ELF-1 (cell line): ENCODE measurements at places on chromosomes 7 and 10.
A peak's percentile ranks its signal among the peaks of the same experiment; 100 is the strongest.

- DNase-seq: no peak
These were observed 46.1 kb downstream of the TNPO3 start for GRCh38 chr7:129008645-129009414.

GRCh38 chr7:114413761-114414155 is 857 bp upstream of the FOXP2 start:
- DNase-seq: no peak

DNA sequence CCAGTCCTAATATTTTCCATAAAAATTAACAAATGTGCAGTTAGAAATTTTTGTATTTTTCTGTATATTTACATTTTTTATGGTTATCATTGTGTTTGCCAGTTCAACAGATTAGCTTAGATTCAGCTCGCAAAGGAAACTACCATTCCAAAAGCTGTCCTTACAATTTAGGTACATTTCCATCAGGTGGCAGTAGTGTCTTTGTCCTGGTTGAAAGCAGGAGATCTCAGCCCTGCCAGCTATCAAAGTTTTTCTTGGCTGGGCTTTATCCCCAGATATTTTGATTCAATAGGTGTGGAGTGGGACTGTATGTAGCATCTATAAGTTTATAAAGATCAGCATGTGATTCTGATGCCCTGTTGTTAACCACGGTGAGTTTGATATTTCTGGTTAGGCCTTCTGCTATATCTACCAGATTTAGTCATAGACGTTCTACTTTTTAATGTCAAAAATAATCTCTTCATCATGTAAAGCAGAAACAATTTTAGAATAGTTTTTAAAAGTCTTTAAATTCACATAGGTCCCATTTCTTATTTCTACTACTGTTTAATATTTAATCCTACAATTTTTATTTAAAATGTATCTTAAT is 15.5 kb upstream of the ICA1 start:
- DNase-seq: peak; percentile 54

DNA sequence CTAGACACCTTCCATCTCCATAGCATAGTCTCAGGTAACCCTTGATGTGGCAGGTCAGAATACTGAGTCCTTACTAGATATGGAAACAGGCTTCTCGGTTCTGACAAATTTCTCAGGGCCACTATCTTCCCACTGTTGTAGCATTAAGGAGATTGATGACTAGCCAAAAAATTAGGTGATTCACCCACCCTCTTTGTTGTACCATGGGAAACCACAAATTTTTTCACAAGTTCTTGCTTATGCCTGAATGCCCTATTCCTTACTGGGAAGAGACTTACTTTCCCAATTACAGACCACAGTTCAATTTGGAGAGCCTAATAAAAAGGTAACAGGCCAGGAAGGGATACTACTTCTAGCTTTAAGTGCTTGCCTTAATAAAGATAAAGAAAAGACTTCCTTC is 948.8 kb downstream of the GRM8 start:
- DNase-seq: no peak

DNA sequence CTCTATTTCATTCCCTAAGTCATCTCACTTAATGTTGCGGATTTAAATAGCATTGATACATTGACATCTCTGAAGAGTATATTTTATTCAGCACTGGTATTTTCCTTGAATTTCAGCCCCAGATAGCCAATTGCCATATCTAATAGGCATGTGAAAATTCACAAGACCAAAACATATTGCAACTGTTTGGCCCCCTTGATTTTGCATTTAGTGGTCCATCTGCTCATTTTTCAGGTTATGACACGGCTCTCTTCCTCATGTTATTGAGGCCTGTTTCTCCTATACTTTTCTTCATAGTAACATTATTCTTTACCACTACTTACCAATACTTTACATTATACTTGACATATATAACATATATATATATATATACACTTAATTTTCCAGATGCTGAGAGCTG is 43.7 kb downstream of the MKLN1 start:
- DNase-seq: no peak

- no peak for DNase-seq
These were observed 22.0 kb upstream of the ANLN start for GRCh38 chr7:36367561-36368077.

DNA sequence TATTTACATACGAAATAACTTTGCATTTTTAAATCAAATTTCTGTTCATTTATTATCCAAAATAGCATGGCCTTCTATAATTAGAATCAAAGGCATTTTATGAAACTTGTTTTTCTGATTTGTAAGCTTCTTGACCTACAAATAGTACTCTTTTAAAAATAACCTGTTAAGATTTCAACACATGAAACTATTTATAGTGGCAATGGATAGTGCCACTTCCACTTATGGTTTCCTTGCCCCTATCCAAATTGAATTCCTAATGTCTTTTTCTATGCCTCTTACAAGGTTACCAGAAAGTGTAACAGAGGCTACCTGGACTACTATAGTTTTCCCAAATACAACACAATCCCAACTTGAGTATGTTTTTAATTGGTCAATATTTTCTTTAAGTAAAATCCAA is 263.5 kb downstream of the SEMA3D start:
- DNase-seq: no peak

DNA sequence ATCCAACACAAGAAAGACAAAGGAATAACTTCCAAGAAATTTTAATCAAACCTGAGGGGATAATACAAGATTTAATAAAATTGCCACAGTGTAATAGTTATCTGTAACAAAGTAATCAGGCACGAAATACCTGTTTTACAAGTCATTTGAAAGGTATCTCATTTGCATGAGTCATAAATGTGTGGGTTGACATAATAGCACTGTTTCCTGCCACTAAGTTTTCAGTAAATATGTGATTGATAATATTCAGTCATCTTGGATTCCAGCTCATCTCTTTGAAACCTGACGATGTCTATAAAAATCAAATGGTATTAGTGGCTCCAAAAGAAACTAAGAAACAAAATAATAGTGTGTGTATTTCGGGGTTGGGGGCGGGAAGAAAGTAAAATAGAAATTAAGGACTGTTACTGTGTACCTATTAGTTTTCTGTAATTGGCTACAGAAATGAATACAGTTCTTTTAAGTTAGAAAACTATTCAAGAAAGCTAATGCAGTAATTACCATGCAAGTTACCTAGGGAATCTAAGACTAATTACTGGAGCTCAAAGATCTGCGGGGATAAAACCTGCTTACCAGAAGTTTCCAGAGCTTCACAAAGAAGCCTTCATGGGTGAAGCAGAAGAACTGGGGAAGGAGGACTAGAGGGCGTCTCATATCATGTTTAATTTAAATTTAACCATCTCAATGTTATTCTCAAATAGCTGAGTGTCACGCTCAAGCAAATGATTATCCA is 100.7 kb downstream of the ST8SIA6 start:
- DNase-seq: no peak

DNA sequence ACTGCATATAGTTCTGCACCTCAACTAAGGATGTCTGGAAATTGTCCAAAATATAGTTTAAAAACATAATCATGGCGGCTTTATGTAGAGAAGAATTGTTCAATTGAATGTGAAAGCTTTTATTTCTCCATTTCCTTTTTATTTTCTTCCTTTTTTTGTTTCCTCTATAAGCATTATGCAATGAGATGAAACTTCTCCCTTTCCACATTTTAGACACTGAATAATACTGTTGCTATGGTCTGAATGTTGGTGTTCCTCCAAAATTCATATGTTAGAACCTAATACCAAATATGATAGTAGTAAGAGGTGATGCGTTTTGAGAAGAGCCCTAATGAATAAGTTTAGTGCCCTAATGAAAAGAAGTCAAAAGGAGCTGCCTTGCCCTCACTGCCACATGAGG is 175.0 kb downstream of the RNLS start:
- DNase-seq: no peak

DNA sequence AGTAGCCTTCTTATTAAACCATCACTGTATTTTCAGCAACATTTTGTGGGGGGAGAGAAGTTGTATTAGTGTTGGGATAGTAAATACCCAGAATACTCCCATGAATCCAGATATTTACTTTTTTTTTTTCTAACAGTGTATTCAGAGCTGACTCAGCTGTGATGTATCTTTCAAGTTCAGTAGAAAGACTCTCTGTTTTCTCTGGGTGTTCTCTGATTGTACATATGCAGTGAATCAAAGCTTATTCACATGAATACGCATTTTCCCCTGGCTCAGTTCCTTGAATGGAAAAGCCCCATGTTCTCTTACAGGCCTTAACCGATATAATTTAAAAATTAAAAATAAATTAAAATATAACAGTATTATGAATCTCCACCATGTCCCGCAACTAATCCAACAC is 1.3 kb downstream of the TFPI2 start:
- DNase-seq: no peak

- no peak for DNase-seq
These were observed 18.1 kb downstream of the RAB11FIP2 start for GRCh38 chr10:118028619-118029018.

GRCh38 chr7:19834566-19834965 is 61.1 kb upstream of the TMEM196 start:
- no peak for DNase-seq

DNA sequence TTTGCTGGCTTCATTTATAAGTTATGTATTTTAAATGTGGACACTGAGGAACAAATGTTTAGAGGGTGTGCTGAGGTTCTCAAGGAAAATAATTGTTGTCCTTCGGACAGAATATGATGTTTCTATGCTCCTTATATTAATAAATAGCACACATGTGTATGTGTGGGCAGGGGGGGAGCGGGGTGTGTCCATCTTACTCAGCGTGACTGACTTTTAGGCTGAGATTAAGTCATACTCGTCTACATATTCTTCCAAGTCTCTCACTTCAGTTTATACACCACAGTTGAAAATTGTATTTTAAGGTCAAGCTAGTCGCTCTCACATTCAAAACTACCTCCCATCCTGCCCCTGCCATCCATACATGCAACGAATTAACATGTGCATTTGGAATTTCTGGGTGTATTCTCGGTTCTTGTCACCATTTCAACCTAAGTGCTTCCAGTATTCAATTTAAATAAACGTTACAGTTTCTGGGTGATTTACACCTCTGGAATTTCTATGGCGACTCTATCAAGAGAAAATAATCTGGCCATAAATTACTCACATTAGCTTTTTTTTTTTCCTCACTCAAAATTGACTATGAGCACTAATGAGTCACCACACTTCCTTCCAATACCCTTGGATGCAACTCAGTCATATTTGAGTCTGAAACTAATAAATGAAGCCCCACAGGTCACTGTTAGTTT is 3.3 kb downstream of the PCDH15 start:
- DNase-seq: no peak

DNA sequence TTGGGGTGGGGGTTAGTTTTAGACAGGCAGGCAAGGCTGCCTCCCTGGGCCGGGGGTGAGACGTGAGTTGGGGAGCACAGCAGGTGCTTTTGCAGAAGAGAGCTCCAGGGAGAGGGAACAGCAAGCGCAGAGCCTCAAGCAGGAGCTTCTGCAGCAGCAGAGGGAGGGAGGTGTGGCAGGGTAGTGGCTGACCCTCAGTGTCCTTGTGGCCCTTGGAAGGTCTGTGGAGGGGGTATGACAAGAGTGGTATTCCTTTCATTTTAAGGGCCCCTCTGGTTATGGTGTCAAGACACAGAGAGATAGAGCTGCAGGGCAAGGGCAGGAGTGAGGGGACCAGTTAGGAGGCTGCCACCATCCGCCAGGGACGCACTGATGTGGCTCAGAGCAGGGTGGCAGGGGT is 138.9 kb downstream of the EBF3 start:
- no peak for DNase-seq

DNA sequence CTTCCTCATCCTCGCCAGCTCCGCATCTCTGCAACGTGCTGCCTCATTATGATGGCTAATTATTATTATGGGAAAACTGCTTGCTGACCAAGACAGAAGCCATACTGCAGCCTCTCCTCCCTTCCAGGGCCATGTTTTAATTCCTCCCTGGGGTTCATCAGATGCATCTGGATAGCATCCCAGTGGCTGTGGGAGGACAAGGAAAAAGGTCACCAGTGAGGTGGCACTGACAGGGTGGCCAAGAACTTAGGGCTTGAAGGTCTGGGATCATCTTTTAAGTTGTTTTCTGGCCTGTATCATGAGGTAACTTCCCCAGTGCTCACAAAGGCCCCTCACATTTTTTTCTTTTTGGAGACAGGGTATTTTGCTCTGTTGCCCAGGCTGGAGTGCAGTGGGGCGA is 39.6 kb downstream of the KCNH2 start:
- DNase-seq: no peak

- peak; percentile 62 for DNase-seq
These were observed 17.3 kb upstream of the ADGRA1 start for GRCh38 chr10:133070405-133070804.

DNA sequence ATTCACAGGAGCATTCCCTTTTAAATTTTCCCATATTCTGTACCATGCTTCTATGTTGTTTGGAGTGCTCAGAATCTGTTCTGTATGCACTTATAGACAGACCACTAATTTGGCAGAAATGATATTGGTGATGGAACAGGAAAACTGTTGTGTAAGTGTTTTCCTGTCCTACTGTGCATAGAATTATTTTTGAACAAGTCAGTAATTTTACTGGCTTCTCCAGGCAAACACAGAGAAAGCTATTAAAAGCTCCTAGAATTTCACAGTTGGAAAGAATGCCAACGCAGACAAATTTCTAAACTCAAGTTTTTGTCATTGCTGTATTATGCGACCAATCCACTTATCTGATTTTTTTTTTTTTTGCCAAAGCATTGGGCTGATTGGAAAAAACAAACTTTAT is 55.7 kb downstream of the ANKMY2 start:
- no peak for DNase-seq

- no peak for DNase-seq
These were observed 251.1 kb upstream of the SHH start for GRCh38 chr7:156063241-156063810.

DNA sequence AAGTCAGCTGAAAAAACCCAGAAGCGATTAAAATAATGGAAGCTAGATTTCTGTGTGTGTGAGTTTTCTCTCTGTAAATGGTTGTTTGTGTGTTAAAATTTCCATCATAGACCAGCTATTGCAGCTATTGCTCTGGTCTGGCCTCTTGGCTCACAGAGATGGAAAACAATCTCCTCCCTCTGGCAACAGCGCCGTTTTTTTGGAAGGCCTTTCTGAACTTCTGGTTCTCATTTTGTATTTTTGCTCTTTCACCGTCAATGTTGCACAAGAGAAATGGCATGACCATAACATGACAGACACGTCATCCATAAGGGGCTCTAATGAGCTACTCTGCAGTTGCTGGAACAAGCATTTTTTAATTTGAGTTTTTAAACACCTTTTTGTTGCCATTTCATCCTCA is 91.0 kb downstream of the CUBN start:
- no peak for DNase-seq

- DNase-seq: no peak
These were observed 139.3 kb downstream of the MBL2 start for GRCh38 chr10:52633266-52633665.
